Adrenal gland (tissue), 19 donors: ENCODE measurements at places on chromosomes 11 and 22. TPM values are rescaled to one million over a fixed set of nuclear protein-coding genes. Genes with fewer than 3 reads are reported as not detected.
A peak's percentile ranks its signal among the peaks of the same experiment; 100 is the strongest.

- peak; percentile 86 for DNase-seq
- peak overlapping the region; percentile 88 for H3K27ac ChIP-seq
- peak overlapping the region; percentile 11 for H3K4me3 ChIP-seq
- H3K36me3 ChIP-seq: no peaks in the 10 kb centered on the region
- H3K27me3 ChIP-seq: no peaks in the 10 kb centered on the region
Observed at GRCh38 chr22:49971232-49972162, 10.9 kb downstream of the PIM3 start.

- H3K4me3 ChIP-seq: no peak overlapping the region
- peaks cover 7% of the 10 kb centered on the region for H3K4me1 ChIP-seq
- no peak for DNase-seq
- no peak overlapping the region for H3K27ac ChIP-seq
- H3K36me3 ChIP-seq: no peaks in the 10 kb centered on the region
Observed at GRCh38 chr11:34065505-34066203, 14.1 kb downstream of the CAPRIN1 start.

DNA sequence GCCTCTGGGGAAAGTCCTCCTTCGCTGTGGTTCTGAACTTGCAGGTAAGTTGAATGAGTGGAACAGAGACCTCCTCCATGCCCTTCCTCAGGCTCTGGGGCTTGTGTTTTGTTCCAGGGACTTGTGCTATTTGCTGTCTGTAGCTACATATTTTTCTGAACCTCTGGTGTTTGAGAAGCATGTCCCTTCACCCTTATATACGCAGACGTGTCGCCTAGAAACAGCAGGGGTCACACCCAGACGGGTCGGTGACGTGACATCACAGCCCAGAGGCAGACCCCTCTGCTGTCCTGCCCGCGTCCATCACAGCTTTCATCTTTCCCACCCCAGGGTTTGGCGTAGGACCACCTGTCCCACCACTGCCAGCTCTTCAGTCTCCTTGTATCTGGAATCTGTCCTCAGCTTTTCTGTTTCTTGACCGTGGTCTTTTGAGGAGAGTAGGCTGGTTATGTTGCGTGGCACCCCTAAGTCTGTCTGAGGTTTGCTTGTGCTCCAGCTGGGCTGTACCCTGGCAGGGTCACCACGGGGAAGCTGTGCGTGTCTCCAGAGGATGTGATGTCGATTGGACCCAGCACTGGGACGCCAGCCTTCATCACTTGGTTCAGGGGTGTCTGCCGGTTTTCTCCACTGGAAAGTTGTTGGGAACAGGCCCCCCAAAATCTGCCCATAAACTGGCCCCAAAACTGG, 13.4 kb upstream of the MUC5B start:
- H3K36me3 ChIP-seq: no peaks in the 10 kb centered on the region
- no peaks in the 10 kb centered on the region for H3K4me1 ChIP-seq

DNA sequence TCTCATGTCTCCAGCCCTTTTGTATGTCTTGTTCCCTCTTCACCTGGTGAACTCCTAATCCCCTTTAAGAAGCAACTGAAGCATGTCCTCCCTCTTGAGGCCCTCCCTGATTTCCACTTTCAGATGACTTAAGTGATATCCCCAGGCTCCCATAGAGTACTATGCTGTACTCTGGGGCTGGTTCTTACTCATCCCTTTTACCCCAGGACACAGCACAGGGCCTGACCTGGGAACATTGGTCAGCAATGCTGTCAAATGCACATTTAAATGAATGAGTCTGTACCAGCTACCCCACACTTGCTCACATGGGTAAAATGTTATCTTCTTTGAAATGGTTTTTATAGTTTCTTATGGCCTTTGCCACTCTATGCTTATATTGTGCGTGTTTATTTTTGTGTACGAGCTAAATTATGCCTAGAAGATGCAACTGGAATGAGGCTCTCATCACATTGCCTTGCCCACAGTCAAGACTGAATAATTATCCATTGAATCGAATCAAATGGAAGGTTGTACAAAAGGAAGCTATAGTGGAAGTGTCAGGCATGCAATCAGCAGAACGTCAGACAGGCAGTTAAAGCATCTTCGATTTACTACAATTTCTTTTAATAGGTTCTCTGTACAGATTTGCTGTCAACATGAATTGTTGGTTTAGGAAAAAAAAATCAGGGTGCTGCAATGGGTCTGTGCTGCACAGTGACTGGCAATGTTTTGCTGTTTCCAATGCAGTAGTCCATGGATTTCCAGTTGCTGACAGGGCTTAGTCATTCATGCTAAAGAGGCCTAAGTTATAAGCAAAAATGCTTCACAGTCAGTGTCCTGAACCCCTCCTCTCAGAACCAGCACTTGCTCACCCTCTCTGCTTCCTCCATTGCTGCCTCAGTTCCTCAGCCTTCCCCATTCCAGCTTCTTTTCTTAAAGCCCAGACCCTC, 79.5 kb downstream of the PARVA start:
- H3K36me3 ChIP-seq: no peaks in the 10 kb centered on the region
- H3K27me3 ChIP-seq: no peaks in the 10 kb centered on the region
- H3K4me3 ChIP-seq: no peak overlapping the region
- DNase-seq: no peak

- no peaks in the 10 kb centered on the region for H3K4me1 ChIP-seq
- H3K27me3 ChIP-seq: peaks cover 6% of the 10 kb centered on the region
- no peak overlapping the region for H3K27ac ChIP-seq
- DNase-seq: peak; percentile 56
Observed at GRCh38 chr22:37242395-37242918, 1.6 kb downstream of the RAC2 start.

DNA sequence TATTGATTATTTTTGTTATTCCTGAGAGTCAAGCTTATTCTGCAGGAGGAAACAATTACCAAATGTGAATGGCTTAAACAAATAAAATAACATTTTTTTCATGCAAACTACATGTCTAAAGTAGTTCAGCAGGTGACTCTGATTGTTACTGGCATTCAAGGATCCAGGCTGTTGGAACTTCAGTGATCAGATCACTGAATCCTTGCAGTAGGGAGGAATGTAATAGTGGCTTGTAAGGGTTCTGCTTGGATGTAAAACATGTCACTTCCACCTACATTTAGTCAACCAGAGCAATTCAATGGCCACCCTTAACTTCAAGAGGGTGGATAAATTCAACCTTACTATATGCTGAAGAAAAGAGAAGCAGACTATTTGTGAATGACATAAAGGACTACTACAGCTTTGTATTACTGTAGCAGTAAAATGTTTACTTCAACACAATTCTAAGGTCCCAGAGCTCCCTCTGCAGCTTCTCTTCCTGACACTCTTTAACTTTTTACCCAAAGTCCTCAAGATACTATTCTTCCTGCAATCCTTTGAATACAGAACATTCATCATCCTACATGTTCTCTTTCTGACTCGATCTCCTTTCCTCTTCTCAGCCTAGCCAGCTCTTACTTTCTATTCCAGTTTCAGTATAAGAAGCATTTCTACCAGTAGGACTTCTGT, 284.0 kb downstream of the LRRC4C start:
- no peak overlapping the region for H3K27ac ChIP-seq
- DNase-seq: no peak
- H3K27me3 ChIP-seq: no peaks in the 10 kb centered on the region
- no peak overlapping the region for H3K4me3 ChIP-seq

DNA sequence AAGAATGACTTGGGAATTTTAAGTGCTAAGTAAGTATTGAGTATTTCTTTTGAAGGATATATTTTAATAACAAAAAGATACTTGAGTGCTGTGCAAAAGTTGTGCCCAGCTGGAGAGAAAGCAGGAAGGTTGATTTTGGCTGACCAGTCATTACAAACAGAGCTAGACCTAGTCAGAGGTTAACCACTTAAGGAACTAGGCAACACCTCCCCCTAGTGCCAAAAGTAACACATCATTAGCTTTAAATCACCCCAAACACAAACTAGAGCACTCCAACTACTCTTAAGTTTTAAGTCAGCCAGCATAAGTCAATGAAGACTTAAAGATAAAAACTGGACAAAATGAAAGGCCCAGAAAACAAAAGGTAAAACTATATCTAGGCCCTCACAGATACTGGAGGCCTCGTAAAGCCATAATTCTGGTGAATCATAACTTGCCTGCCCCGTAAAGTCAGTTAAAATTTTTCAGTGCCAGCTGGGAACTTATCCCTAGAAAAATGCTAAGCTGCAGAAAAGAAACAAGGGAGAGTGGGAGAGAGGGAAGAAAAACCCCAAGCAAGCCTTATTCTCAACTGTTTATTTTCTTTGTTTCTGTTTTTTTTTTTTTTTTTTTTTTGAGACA, 4.6 kb downstream of the TMEM9B start:
- DNase-seq: no peak
- peaks cover 14% of the 10 kb centered on the region for H3K36me3 ChIP-seq
- no peaks in the 10 kb centered on the region for H3K27me3 ChIP-seq
- H3K4me1 ChIP-seq: peaks cover 37% of the 10 kb centered on the region

GRCh38 chr22:27489178-27489675, 312.3 kb downstream of the MN1 start:
- H3K4me1 ChIP-seq: no peaks in the 10 kb centered on the region
- no peak overlapping the region for H3K27ac ChIP-seq
- H3K4me3 ChIP-seq: no peak overlapping the region
- no peaks in the 10 kb centered on the region for H3K27me3 ChIP-seq

DNA sequence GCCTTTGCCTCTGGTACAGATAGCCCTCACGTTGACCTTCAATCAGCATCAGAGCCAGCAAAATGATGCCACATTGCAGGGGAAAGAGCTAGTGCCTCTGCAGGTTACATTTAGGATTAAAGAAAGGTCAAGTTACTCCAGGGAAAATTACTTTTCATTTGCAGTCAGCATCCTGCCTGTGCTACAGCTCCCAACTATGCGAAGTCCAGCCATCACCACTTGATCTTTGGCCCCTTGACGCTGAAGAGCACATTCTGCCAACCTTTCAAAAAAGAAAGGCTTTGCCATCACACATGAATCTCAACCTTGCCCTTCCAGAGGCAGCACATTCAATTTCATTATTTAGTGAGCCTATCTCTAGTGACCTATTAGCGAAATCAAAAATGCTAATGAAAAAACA, 11.3 kb downstream of the FJX1 start:
- H3K27me3 ChIP-seq: peaks cover 7% of the 10 kb centered on the region
- DNase-seq: no peak
- no peak overlapping the region for H3K27ac ChIP-seq
- H3K4me3 ChIP-seq: no peak overlapping the region
- no peaks in the 10 kb centered on the region for H3K4me1 ChIP-seq

DNA sequence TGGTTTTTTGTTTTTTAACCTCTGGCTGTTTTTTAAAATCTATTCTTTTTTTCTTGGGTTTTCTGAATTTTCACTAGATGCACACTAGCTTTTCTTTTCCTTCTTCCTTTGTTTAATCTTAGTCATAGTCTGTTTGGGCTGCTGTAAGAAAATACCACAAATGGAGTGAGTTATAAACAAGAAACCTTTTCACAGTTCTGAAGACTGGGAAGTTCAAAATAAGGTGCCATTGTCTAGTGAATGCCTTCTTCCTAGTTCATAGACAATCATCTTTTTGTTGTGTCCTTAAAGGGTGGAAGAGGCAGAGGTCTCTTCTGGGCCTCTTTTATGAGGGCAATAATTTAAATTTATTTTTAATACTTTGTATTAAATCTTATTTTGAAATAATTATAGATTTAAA, 532.9 kb upstream of the ANO5 start:
- no peaks in the 10 kb centered on the region for H3K27me3 ChIP-seq
- no peak overlapping the region for H3K27ac ChIP-seq
- no peaks in the 10 kb centered on the region for H3K4me1 ChIP-seq
- DNase-seq: no peak

DNA sequence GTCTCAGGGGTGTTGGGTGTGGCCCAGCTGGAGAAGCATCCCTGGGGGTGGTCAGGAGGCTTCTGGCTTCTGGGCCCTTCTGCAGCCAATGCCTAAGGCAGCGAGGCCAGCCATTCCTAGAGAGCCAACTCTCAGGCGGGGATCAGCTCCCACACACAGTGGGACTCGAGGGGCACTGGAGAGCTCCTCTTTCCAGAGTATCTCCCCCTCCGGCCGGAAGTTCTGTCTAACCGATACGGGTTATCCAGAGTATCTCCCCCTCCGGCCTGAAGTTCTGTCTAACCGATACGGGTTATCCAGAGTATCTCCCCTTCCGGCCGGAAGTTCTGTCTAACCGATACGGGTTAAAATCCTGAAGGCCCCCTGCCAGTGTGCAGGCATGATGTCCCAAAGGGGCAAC, 71.2 kb upstream of the B3GAT1 start:
- H3K27ac ChIP-seq: no peak overlapping the region
- no peak overlapping the region for H3K4me3 ChIP-seq
- H3K36me3 ChIP-seq: no peaks in the 10 kb centered on the region
- no peaks in the 10 kb centered on the region for H3K27me3 ChIP-seq

DNA sequence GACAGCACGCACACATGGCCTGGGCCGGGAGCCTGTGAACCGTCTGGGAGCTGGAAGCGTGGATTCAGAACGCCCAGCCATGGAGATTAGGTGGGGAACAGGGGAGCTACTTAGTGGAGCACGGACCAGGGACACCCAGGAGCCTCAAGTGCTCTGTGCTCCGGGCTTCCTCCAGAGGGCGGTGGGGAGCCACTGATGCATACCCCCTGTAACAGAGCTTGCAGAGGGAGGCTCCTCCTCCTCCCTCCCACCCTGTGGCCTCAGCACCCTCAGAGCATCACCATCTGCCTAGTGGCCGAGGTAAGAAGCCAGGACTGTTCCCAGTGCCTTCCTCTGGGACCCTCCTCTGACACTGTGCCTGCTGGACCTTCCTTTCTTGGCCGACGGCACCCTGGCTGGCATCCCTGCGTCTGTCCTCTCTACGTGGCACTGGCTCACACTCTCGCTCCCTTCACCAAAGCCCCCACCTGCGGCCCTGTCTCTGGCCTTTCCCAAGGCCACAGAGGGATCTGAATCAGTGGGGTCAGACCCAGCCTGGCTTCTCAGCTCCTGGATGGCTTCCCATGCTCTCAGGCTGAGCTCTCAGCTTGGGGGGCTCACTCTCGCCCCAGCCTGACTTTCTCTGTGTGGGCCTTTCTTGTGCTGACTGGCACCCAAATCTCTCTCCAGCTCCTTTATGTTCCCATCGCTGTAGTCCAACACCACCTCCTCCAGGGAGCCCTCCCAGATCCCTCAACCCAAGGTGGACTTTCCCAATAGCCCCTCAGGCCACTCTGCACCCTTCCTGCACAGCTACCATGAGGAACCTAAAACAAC, 780.9 kb downstream of the BRD1 start:
- H3K4me1 ChIP-seq: no peaks in the 10 kb centered on the region
- H3K36me3 ChIP-seq: no peaks in the 10 kb centered on the region
- DNase-seq: peak; percentile 21

GRCh38 chr11:57513911-57514537, 1.5 kb downstream of the SLC43A1 start:
- no peaks in the 10 kb centered on the region for H3K27me3 ChIP-seq
- H3K27ac ChIP-seq: no peak overlapping the region
- H3K4me1 ChIP-seq: peaks cover 7% of the 10 kb centered on the region
- H3K4me3 ChIP-seq: peak overlapping the region; percentile 86
- H3K36me3 ChIP-seq: no peaks in the 10 kb centered on the region

The LIF gene
- total RNA-seq: 3.9 TPM

The NADSYN1 gene
- 77.4 TPM for total RNA-seq

The KRTAP5-8 gene
- total RNA-seq: not detected

The OR51B5 gene
- 2.9 TPM for total RNA-seq

The FIBIN gene
- 3.6 TPM for total RNA-seq

The C22orf31 gene
- not detected for total RNA-seq

The SLC29A2 gene
- 0.94 TPM for total RNA-seq

The TMEM45B gene
- total RNA-seq: 1.4 TPM

The ANGPTL5 gene
- total RNA-seq: 0.26 TPM
